ENCODE measurements at places on chromosomes 5 and 9.

DNA sequence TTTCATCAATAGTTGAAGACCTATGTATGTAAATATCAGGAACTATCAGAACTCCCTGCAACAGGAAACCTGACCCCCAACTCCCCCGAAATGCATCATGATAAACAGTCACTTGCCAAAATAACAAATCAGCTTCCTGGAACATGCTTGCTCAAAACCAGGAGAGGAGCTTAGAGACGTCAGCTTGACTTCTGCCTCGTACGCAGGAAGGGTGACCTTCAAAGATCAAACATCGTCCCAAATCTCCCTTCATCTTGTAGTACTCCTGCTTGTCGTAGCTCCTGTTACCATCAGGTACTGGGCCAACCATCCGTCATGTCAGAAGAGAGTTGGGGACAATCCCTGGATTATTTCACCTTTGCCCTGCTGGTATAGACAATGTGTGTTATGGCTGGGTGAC, 396.1 kb downstream of the GADD45G start:
- no peak for DNase-seq

DNA sequence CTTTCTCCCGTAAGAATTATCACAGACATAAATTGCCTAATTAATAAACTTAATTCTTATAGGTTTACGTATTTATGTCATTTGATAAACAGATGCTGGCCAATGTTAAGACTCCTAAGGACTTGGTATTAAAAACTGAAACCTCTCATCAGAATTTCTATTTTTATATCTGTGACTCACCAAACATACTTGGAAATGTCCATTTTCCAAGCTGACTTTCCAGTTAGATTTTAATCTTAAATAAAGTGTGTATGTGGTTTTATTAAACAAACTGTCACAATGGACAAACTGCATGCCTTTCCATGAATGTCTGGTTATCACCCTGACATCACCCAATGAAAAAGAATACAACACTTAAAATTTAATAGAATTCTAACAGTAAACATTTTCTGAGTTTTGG, 12.6 kb upstream of the COL23A1 start:
- DNase-seq = no peak

DNA sequence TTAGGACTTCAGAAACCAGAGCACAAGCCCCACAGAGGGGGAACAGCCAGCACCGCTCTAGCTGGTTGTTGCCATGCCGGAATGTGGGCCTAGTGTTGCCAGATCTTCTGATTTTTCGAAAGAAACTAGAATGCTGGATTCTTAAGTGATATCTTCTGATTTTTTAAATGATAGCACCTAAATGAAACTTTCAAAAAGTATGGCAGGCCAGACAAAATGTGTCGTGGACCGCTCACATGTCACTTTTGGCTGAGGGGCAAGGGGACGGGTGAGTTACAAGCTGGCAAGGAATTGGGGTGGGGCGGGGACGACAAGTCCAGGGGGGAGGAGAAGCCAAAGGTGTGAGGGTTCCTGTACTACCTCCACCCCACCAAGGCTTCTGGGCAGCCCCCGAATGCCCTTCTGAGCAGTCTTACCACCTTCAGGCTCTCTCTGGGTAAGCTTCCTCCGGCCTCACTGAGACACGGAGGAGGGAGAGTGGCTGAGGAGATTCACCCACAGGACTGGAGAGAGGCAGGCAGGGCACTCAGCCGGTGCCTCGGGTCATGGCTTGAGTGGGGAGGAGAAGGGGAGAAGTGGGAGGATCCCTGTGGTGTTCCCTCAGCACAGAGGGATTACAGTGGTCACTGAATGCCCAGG, 10.3 kb downstream of the B4GALT7 start:
- DNase-seq = no peak

DNA sequence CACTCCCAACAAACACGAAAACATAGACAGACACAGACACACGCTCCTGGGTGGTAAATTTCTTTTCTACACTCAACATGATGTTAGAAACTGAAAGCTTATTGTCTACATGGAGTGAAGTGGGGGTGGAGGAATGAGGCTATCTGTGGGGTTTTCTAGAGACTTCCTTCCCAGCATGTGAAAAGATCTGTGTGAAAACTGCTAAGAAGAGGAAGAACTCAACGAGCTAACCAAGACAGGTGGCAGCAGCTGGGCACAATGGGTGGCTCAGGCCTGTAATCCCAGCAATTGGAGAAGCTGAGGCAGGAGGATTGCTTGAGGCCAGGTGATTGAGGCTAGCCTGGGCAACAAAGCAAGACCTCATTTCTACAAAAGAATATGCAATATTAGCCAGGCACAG, 7.6 kb downstream of the FYB1 start:
- no peak for DNase-seq

DNA sequence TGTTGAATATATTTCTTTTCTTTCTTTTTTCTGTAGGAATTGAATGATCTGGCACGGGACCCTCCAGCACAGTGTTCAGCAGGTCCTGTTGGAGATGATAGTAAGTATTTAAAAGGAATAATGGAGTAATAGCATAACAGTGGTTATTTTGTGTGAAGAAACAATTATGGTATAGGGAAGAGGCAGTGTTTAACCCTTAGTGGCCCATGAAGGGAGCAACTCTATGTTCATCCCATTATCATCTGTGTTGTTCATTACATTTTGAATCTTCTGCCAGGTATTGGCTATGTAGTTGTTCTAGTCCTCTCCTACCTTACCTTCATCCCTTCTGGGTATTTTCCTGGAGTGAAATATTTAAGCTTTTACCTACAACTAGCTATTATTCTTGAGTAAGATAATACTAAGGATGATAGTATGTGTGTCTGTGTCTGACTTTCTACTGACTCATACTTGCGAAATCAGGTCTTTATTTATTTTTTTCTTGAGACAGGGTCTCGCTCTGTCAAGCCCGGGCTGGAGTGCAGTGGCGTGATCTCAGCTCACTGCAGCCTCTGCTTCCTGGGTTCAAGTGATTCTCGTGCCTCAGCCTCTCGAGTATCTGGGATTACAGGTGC, 39.3 kb downstream of the UBE2D2 start:
- no peak for DNase-seq

- DNase-seq = no peak
Observed at GRCh38 chr9:36812556-36812955, 221.5 kb downstream of the PAX5 start.

DNA sequence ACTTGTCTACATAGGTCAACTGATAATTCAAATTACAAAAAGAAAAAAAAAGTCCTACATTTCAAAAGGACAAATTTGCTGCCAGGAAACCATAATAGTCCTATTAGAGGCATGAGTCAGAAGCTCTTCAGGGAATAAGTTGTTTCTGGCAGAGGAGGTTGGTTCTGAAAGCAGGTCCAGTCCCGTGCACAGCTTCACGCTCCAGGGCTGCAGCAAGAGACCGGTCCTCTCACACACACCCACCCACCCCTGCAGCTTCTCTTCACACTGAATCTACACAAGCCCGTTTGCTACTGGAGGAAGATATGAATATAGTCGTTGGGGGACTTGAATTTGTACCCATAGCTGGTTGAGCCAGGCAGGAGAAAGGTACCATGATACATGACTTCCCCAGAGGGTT, 36.9 kb upstream of the SLC1A3 start:
- DNase-seq = no peak

GRCh38 chr9:27193886-27194285, 84.9 kb downstream of the TEK start:
- no peak for DNase-seq

DNA sequence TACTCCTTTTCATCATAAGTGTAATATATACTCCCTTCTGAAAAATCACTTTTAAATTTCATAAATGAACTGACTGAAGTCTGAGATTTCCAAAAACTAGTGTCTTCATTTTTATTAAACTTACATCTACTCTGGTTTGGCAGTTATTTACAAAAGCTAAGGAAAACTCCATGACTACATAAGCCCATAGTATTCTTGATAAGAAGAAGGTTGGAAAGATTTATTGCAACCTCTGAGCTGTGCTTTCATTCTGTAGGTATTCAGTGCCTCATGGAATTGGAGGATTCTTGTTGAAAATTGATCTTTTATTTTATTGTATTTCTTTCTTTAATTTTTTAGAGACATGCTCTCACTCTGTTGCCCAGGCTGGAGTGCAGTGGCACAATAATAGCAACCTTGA, 41.7 kb downstream of the GNAQ start:
- DNase-seq = no peak

GRCh38 chr9:26292943-26293342, 599.7 kb downstream of the CAAP1 start:
- DNase-seq = no peak

DNA sequence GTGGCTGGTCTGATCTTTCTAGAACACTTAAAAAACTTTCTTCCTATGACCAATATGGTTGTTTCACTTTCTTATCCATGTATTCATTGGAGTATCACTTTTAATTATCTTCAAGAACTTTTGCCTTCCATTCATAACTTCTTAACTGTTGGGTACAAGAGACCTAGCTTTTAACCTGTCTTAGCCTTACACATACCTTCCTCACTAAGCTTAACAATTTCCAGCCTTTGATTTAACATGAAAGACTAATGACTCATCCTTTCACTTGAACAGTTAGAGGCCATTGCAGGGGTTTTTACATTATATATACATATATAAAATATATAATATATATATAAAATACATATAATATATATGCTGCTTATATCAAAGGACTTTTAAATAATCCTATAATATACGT, 57.9 kb downstream of the ABHD17B start:
- DNase-seq = no peak

- no peak for DNase-seq
Observed at GRCh38 chr9:76799473-76799872, 35.2 kb downstream of the PCA3 start.

GRCh38 chr9:136979769-136980587, 2.7 kb downstream of the PTGDS start:
- DNase-seq = no peak

DNA sequence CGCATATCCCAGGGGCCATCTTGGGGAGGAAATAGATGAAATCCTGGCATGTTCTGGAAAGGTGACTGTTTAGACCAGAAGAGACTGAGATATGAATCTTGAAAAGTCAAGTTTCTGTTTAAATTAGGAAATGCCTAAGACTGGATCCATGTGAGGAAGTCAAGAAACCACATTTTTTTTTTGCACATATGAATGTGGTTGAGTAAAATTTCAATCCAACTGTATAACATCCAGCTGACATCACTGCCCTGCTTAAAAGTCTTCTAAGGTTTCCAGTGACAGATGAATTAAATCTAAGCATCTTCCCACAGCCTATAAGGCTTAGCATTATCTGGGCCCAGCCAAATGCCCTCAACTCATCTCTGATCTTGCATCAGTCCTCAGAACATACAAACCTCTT, 47.7 kb upstream of the TCERG1 start:
- DNase-seq = no peak

GRCh38 chr5:132971483-132972435, 8.3 kb upstream of the AFF4 start:
- DNase-seq = no peak

GRCh38 chr5:179793468-179794139, at the start of gene LTC4S:
Gene LTC4S (plus strand): TSS chr5:179793986. CDS start chr5:179794081, 95 bp downstream.
- no peak for DNase-seq

DNA sequence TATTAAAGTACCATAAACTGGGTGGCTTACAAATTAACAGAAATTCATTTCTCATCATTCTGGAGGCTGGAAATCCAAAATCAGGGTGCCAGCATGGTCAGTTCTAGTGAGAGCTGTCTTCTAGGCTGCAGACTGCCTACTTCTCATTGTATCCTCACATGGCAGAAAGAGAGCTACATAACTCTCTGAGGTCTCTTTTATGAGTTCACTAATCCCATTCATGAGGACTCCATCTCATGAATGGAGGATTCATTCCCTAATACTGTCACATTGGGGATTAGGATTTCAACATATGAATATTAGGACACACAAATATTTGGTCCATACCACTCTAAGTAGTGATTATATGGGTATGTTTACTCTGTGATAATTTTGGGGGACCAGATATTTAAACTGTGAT, 84.0 kb downstream of the ERP44 start:
- DNase-seq = no peak

DNA sequence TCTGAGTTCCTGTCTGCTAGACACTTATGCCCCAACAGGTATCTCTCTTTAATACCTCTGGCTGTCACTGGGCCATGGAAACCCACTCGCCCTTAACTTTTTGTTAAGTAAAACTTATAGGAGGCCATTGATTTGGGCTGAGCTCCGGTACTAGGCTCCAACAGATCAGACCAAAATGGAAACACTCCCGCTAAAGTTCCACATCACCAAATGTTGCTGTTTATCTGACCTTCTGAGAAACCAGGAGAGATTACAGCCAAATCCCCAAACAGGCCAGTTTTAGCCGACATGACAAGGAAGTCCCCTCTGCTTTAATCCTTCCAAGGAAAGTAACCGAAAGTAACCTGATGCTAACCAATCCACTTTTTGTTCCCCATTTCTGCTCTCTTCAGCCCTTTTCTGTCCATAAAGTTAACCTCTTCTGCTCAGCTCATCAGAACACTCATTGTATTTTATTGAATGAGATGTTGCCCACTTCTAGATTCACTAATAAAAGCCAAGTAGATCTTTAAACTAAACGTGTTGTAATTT, 115.2 kb upstream of the LHFPL2 start:
- DNase-seq = no peak

DNA sequence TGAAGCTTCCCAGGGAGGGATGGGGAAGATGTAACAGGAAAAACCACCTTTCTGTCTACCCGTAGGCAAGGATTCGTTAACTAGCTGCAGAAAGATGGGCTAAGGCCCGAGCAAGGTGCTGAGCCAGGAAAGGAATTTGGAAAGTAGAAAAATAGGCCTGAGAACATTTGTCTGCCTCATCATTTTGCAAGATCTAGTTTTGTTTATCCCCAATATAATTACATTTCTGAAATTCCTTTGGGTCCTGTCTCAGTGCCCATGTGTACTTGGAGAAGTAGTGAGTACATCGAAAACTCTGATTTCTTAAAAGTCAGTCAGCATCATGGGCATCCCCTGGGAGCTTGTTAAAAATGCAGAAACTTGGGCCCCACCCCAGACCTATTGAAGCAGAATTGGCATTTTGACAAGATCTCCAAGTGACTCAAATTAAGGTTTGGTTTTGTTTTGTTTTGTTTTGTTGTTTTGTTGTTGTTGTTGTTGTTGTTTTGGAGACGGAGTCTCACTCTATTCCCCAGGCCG, 52.1 kb upstream of the CEMIP2 start:
- DNase-seq = no peak

DNA sequence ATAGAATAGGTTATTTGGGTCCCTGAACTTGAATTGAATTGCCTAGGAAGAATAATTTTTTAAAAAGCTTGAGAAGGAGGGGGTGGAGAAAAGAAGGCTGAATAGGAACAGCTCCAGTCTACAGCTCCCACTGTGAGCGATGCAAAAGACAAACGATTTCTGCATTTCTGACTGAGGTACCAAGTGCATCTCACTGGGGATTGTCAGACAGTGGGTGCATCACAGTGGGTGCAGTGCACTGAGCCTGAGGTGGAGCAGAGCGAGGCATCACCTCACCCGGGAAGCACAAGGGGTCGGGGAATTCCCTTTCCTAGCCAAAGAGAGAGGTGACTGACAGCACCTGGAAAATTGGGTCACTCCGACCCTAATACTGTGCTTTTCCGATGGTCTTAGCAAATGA, 782.2 kb upstream of the RGMB start:
- no peak for DNase-seq

DNA sequence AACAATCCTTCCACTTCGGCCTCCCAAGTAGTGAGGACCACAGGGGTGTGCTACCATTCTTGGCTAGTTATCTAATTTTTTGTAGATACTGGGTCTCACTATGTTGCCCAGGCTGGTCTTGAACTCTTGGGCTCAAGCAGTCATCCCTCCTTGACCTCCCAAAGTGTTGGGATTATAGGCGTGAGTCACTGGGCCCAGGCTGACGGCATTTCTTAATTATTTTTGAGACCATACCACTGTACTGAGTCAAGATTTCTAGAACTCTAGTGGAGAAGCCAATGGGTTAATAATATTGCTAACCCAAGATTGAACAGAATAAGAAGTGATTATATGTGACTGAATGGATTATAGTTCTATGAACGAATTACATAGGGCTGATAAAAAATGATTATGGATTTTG, 66.7 kb downstream of the TARS1 start:
- no peak for DNase-seq
